ENCODE measurements at places on chromosomes 3 and 15.

- no peak for DNase-seq
Observed at GRCh38 chr3:104878395-104878794, 488.3 kb upstream of the ALCAM start.

- no peak for DNase-seq
Observed at GRCh38 chr3:42518800-42519567, 16.5 kb downstream of the VIPR1 start.

DNA sequence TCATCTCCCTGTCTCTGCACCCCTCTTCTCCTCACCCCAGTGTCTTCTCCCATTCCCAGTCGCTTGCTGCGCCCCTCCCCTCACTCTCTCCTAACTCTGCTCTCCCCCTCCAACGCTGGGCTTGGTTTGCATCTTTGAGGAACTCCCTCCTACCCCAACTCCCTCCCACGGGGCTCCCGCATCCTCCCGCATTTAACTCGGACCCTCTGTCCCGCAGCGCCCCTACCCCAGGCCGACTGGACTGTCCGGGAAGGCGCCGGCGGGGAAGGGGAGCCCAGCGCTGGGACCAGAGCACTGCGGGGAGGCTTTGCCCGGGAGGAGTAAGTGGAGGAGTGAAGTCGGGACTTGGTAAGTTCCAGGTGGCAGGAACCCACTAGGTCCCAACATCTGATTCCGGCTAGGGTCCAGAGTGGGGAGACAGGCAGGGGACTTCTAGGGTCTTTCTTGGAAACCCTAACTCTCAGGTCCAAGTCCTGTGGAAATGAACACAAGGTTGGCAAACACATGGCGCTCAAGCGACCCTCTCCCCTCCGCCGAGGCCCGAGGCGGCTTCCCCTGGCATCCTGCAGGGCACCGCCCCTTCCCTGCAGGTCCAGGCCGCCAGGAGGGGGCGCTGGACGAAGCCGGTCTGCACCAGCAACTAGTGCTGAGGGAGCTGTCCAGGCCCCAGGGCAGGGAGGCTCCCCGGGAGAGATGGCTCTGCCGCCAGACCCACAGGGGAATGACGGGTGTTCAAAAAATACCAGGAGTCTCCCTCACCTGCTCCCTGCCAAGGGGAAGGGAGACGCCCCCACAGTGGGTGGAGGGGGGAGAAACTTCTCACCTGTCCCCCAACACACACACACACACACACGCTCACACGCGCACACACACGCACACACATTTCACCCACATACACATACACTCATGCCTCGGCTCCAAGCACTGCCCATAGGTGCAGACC lies 53.2 kb downstream of the LHFPL4 start:
- no peak for DNase-seq

GRCh38 chr3:123334056-123334455 lies 114.8 kb downstream of the ADCY5 start:
- DNase-seq = no peak

DNA sequence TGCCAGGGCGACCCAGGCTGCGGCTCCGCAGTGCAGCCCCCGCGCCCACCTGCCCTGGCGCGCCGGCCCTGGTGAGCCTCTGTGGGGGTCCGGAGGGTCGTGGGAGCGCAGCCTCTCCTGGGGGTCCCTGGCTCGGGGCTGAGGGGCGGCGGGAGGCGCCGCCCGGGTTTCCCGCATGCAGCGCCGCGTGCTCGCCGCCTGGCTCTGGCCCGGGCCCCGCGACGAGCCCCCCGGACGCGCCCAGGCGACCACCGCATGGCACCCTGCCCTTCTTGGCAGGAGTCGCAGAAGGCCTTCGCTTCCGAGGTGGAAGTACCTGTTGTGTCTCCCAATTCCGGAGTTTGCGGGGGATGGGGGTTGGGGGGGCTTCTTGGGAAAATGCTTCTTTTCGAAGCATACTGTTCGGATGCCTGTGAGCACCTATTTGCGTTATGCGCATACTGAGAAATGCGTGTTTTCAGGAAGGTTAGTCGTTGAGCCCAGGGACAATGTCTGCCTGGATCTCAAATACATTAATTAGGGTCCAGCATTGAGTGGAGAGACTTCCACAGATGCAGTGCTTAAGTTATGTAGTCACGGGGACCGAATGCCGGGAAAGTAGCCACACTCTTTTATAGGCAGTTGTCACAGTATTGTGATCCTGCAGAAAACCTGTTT lies 1.3 kb downstream of the GABRA5 start:
- DNase-seq = no peak

DNA sequence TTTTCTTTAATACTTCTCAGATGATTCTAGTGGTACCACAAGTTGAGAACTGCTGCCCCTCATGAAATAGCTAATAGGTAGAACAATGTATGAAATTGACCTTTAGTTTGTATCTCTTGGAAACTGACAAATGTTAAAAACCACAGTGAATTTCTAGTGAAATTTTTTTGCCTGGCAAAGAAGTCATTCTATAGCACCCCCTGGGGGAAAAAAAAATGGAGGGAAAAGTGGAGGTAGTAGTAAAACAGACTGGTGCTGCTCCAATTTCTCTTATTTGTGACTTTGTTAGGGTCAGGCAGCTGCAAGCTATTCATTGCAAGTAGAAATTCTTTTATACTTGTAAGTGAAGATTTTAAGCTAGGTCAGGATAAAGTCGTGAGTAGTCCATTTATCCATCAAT lies 605.0 kb downstream of the NLGN1 start:
- DNase-seq = no peak

DNA sequence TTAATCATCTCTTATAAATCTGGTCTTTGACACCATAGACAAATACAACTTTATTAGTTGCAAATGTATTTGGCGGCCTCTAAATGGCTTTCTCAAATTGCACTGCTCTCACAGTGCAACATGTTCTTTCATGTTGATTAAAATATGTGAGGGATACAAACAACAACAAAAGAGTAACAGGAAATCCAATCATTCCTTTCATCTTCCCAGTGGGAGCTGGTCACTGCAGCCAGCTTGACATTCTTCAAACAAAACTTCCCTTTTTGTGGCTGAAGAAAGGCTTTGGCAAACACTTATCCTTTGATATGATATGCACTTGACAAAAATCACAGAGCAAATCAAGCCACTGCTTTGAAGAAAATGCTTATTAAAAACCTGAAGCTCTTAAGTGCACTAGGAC lies 973.6 kb downstream of the EPHA3 start:
- DNase-seq = no peak

- DNase-seq = no peak
Observed at GRCh38 chr15:86010398-86010797, 69.3 kb upstream of the AGBL1 start.

- DNase-seq = no peak
Observed at GRCh38 chr3:48962939-48963338, 27.1 kb upstream of the P4HTM start.

DNA sequence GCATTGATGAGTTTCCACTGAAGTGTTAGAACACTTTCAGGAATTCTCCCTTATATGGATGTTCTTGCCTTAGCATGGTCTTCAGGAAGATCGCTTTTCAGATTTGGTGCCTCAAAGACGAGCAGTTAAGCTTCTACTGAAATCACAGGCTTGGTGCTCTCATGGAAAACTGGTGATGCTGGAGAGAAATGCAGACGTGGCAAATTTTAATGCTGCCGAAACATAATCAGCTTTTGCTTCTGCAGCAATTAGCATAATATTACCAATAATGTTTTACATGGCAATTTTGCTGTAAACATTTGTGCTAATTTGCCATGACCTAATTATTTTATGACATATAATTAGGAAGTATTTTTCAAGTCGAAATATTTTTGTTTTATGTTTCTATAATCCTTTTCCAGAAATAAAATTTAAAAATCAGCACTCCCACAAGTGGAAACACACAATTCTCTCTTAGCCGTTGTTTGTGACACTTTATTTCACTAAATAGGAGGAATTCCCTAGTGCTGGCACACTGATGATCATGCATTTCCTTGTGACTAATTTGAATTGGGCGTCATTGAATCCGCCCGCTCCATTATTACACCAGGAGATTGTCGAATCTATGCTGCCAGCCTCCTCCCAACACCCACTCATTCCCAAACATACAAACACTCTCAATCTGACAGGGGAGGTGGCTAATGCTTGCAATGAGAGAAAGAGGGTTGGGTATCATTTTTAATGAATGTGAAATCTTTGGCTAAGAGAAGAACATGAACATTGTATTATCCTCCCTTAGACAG lies 506.8 kb upstream of the PPP2R3A start:
- DNase-seq = no peak

DNA sequence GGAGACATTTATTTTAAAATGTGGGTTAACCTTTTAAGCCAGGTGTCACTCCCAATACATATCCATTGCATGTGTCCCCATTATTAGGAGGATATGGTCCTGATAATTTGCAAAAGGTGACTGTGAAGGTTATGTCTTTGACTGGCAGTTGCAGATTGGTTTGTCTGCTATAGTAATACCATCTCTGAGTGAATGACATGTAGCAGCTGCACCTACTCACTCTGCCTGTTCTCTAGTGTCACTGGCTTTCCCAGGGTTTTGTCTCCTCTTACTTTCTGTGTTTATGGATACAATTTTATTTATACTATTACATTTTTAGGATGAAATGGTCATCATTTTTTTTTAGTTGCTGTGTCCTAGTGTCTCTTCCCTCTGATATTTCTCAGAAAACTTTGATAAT lies 393.2 kb downstream of the C3orf38 start:
- DNase-seq = no peak

- no peak for DNase-seq
Observed at GRCh38 chr15:89419370-89419984, 76.9 kb downstream of the RHCG start.

GRCh38 chr3:138199851-138200250 lies 12.8 kb downstream of the ARMC8 start:
- no peak for DNase-seq

DNA sequence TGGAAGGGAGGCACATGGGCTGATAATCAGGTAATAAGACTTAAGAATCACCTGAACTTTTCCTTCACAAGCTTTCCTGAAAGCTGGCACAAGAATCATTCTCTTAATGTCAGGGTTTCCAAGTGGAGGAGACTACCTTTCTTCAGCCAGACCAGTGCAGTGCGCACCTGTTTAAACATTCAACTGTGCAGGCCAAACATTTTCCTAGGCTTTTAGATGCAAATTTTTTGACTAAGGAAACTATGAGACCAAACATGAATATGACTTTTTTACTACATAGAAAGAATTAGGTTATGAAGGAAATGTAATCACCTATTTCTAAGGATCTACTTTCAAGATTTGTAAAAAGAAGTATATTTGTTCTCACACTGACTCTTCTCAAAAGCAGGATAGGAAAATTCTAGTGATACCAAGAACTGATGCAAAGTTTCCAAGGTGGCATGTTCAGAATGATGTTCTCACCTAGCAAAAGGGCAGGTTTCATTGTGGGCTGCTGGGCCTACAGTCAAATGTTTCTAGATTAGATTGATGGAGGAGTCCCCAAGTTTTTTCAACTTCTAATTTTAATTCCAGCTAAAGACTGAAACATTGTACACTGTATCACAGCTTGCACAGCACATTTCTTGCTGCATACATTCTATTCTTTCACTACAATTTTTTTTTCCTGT lies 339.1 kb downstream of the TIGIT start:
- DNase-seq = no peak
